ENCODE measurements at places on chromosomes 3 and 15.

DNA sequence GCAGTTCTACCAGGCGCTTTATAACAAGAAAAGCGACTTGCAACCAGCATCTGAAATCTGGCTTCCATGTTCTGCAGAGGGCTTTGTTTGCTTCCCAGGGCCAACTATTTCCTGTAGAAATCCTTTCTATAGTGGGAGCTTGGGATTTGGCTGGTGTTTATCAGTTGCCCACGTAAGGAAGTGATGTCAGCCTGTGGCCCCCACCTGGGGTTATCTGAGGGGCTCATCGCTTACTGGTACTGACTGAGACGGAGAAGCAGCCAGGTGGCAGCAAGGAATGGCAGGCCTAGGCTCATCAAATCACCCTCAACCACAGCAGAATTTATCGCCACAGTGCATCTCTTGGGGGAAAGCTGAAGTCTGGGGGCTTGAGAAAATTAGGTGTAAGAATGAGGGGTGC is 14.6 kb upstream of the CCR9 start:
- DNase-seq: no peak

DNA sequence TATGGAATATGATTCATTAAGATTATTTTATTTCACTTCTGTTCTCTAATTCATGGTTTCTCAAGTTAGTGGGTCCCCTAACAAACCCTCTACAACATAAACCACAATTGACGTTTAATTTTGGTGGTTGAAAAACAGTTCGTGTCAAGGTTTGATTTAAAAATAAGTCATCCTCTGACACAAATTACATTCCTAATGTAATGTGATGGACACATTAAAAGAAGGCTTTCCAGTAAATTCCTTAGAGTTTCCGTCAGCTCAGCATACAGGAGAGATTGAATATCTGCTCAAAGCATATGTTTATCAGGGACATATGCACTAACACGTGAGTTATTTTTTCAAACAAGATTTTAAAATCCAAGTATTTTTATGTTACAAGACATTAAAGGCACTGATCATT is 626.5 kb upstream of the ADAMTS9 start:
- DNase-seq: no peak

GRCh38 chr3:119331661-119332060 is 37.5 kb downstream of the ARHGAP31 start:
- no peak for DNase-seq

- DNase-seq: no peak
Measured at GRCh38 chr15:70586241-70586640, 177.1 kb downstream of the UACA start.

DNA sequence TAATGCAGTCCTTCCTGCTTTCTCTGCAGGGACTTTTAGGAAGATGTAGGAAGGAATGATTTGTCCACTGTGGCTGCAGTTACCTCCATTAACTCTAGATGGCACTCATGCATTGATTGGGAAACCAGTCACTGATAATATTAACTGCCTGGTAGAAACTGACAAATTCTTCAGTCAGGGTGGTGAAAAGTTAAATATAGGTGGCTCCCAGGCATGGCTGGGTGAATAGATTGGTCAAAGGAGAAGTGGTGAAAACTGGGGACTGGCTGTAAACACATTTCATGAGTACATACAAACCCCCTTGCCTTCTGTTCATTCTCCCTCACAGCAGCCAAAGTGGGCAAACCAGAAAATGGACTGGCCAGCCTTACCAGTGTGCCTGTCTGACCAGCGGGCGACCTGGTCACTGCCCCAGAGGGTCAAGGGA is 333.4 kb downstream of the THSD4 start:
- peak; percentile 62 for DNase-seq

DNA sequence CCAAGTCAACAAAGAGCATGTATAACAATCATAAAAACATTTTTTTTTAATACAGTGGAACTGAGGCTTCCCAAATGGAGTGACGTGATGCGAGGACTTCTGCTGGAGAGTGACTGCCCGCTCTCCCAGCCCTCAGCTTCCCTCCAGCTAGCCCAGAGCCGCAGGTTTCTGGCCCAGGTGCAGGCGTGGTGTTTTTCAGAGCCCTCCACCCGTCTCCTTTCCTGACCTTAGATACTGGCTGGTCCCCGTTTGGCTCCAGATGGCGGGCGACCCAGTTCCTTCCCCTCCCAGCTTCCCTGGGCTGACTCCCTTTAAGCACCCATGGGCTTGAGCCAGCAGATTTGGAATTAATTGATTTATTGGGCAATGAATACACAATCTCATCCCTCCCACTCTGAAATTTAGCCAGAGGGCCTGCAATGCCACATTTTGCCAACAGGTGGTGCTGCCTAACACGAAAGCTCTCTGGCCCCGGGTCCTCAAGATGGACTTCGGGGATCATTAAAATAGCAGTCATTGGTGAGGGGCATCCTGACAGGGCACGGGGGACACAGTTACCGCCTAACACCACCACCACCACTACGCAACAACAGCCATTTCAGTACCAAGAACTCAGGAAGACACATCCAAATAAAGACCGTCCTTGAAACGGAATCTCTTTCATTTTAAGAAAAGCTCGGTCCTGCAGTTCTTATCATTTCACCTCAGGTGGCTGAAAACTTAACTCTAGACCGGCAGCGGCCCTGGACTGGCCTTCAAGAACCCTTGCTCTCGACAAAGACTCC is 47.5 kb upstream of the MUC4 start:
- DNase-seq: peak; percentile 50

- DNase-seq: no peak
Measured at GRCh38 chr15:87224404-87224803, 1032.1 kb downstream of the NTRK3 start.
